Ecto neural progenitor cell (in vitro differentiated cells): ENCODE measurements at places on chromosomes 4 and X.

DNA sequence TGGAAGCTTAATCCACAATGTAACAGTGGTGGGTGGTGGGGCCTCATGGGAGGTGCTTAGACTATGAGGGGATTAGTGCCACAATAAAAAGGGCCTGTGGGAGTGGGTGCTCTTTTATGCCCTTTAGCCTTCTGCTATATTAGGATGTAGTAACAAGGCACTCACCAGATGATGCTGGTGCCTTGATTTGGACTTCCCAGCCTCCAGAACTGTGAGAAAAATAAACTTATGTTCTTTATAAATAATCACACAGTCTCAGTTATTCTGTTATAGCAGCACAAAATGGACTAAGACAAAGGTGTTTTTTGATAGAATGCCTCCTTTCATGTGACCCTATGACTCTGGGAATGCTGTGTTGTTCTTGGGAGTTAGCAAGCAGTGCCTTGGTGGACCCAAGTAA lies 89.8 kb downstream of the STIM2 start:
- no peak for DNase-seq

DNA sequence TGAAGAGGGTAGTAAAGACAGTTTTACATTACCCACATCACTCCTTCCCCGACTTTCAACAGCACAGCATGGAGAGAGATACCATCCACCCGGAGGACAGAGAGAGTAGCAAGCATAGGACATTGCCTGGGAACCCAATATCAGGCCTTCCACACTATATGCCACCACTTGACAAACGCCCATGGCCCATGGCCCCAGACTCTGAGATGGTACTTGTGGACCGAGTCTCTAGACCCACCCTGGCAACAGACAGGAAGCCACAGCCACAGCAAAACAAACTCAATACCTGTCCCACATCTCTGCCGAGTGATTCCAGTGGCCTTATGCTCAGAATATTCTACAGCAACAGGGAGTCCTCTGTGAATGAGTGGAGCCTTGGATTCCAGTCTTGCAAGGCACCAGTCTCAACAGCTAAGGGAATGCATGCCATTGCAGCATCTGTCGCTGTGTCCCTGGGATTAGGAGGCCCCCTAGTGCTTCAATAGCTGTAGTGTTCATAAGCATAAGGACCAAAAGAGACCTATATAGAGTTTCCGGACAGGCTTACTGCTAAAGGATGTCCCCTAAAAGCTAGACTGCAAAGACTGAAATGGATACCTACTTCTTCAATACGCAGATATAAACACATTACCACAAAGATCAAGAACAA lies 14.7 kb upstream of the CT55 start:
- DNase-seq = peak; percentile 49

DNA sequence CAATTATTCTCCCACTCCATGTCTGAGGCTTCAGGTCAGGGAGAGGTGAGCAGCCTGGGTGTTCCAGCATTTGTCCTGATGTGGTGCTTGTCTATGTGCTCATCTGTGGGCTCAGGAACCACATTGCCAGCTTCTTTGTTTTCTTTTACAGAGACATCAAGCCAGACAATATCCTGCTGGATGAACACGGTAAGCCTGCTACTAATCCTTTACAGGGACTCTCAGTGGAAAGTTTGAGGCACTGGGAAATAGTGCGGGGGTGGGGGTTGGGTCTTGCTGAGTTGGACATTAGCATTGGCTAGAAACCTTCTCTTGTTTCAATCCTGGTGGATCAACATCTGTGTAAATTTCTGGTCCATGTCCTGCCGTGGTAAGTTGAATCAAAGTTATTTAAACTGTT lies 310.3 kb downstream of the EVC2 start:
- DNase-seq = no peak

DNA sequence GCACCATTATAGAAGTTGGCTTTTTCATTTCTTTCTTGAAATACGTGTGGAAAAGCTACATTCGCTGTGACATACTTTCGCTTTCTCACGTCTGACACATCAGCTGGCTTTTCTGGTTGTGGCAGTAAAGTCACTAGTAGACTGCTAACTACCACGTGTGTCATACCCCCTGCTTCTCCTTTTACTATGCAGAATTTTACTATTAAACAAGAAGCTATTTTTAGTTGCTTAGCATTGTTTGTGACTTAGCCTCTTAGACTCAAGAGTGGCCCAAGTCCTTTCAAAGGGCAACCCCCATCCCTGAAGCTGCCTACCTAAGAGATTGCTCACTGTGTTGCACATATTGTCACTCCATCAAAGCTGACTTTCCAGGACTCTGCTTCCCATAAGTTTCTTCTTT lies 2.1 kb upstream of the IL2 start:
- DNase-seq = no peak

DNA sequence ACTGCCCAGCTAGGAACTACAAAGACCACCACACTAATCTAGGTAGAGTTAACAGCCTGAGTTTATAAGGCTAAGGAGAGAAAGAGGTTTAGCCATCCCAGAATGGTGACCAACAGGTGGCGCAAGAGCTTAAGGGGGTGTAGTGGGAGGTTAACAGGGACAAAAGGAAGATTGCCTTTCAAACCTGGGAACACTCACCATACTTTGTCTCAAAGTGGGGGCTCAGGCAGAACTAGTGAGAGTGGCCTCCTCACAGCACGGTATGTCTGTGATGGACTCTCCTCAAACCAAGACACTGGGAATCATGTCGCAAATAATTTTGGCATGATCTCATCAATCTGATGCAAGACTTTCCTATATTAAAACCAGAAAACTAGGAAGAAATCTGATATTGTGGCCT lies 23.4 kb downstream of the CCNI start:
- peak; percentile 53 for DNase-seq

GRCh38 chr4:162661913-162662312 lies 498.1 kb upstream of the FSTL5 start:
- no peak for DNase-seq

- no peak for DNase-seq
These were observed 5.9 kb downstream of the THAP9 start for GRCh38 chr4:82906469-82906868.

- DNase-seq = no peak
These were observed 242.9 kb downstream of the TECRL start for GRCh38 chr4:64166365-64166764.

- DNase-seq = no peak
These were observed 29.6 kb downstream of the FAM47B start for GRCh38 chrX:34972206-34972605.

GRCh38 chrX:2264179-2265030 lies 236.4 kb downstream of the DHRSX start:
- no peak for DNase-seq

- no peak for DNase-seq
These were observed 12.2 kb downstream of the ARHGEF6 start for GRCh38 chrX:136768469-136769084.

DNA sequence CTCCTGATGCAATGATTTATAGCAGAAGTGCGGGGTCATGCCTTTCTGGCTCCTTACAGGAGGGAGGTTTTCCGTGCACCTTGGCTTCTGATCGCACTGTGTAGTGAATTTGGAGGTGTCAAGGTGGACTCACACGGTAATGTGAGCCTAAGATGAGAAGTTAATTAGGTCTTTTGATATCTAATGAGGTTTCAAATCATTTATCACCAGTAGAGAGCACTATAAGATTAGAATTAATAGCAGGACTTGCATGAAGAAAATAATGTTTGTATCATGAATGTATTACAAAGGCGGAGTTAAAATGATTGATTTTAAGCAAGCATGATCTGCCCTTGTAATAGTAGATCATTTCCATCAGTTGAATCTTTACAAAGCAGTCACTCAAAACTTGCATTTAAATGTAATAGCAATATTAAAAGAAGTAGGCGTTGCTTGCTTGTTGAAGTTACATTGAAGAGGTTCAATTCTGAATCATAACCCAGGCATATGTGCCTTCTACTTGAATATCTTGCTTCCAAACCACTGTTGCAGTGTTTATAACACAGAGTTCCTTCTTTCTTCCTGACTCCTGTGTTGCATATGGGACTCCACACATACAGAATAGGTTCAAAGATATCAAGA lies 152.1 kb downstream of the FMR1NB start:
- DNase-seq = no peak

GRCh38 chr4:6008092-6008551 lies 10.1 kb downstream of the C4orf50 start:
- peak; percentile 67 for DNase-seq

GRCh38 chr4:156593464-156593863 lies 378.1 kb downstream of the PDGFC start:
- no peak for DNase-seq

GRCh38 chrX:25010784-25011588 lies 4.8 kb downstream of the ARX start:
- DNase-seq = no peak

GRCh38 chr4:137090951-137091350 lies 441.3 kb downstream of the PCDH18 start:
- no peak for DNase-seq

GRCh38 chr4:23068287-23068686 lies 375.6 kb downstream of the GBA3 start:
- DNase-seq = no peak

GRCh38 chr4:163590103-163590502 lies 95.6 kb downstream of the TMA16 start:
- DNase-seq = no peak
